Uterus (tissue), 4 donors: ENCODE measurements at places on chromosomes 5 and 9. TPM values are rescaled to one million over a fixed set of nuclear protein-coding genes. Genes with fewer than 3 reads are reported as not detected.

NR5A1 gene
- total RNA-seq = not detected

- H3K36me3 ChIP-seq = no peaks in the 10 kb centered on the region
- no peaks in the 10 kb centered on the region for H3K4me1 ChIP-seq
- peak overlapping the region; percentile 10 for H3K4me3 ChIP-seq
- DNase-seq = no peak
- no peaks in the 10 kb centered on the region for H3K27me3 ChIP-seq
- H3K27ac ChIP-seq = peak overlapping the region; percentile 53
Measured at GRCh38 chr5:37838152-37838932, 1.5 kb downstream of the GDNF start.

DNA sequence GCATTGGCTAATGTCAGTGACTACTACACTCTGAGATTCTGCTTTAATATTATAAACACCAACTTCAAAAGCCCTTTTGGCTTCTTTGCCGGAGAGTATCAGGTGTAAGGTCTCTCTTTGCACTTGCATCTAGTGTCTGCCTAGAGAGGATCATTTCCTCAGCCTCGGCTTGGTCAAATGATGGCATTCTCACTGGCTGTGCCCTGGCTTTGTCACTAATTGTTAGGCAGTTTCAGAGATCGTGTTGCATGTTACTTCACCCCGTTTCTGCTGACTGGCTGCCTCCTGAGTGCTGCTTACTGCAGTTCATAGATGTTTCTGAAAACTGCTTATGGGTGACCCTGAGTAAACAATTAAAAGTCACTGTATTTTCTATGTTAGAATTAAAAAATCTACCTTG, 48.8 kb downstream of the SLC1A3 start:
- no peaks in the 10 kb centered on the region for H3K27me3 ChIP-seq
- no peaks in the 10 kb centered on the region for H3K4me1 ChIP-seq
- no peak overlapping the region for H3K4me3 ChIP-seq
- H3K27ac ChIP-seq = no peak overlapping the region
- no peak for DNase-seq

FBP2 gene
- not detected for total RNA-seq

ANKRD20A1 gene
- total RNA-seq = 2.4 TPM

- H3K36me3 ChIP-seq = no peaks in the 10 kb centered on the region
- no peaks in the 10 kb centered on the region for H3K4me1 ChIP-seq
- no peaks in the 10 kb centered on the region for H3K27me3 ChIP-seq
- no peak for DNase-seq
Measured at GRCh38 chr9:18848657-18849056, 184.4 kb downstream of the SAXO1 start.

SLC1A3 gene
- 2.3 TPM for total RNA-seq

GZMA gene
- 1.7 TPM for total RNA-seq

TXNDC15 gene
- 53.5 TPM for total RNA-seq

GRCh38 chr9:87491523-87491922, 6.1 kb upstream of the DAPK1 start:
- no peak overlapping the region for H3K4me3 ChIP-seq
- H3K36me3 ChIP-seq = no peaks in the 10 kb centered on the region
- no peaks in the 10 kb centered on the region for H3K4me1 ChIP-seq
- no peak overlapping the region for H3K27ac ChIP-seq
- no peaks in the 10 kb centered on the region for H3K27me3 ChIP-seq

- no peak overlapping the region for H3K27ac ChIP-seq
- H3K4me1 ChIP-seq = no peaks in the 10 kb centered on the region
- no peaks in the 10 kb centered on the region for H3K27me3 ChIP-seq
- H3K36me3 ChIP-seq = no peaks in the 10 kb centered on the region
- H3K4me3 ChIP-seq = no peak overlapping the region
Measured at GRCh38 chr9:1535051-1535450, 480.1 kb upstream of the SMARCA2 start.

MRPS2 gene
- 27.1 TPM for total RNA-seq

DNA sequence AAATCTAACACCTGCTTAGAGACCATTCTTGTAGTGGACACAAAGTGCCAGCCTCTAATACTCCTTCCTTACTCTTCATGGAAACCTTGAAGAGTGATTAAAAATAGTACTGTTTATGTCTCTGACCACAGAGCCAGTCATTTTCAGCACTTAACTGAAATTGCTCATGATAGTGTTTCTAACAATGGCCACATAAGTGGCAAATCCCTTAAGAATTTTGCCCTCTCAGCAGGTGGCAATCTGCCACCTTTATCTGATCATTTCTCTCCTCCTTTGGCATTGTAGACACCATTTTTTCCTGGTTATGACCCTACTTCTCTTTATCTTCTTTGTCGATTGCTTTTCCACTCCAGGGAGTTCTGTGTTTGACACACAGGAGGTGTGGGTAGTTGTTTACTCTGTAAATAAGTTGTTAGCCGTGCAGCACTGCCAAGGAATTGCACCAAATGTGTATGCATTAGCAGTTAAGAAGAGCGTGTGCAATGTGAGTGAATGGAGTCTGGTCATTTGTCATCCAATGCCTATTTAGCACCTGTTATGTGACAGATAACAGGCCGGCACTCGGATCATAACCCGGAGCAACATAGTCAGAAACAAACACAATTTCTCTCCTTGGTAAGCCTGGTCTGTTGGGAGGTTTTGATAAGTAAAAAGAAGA, 36.8 kb upstream of the STARD4 start:
- no peaks in the 10 kb centered on the region for H3K36me3 ChIP-seq
- DNase-seq = no peak
- H3K4me3 ChIP-seq = no peak overlapping the region
- no peak overlapping the region for H3K27ac ChIP-seq

GRCh38 chr9:115088860-115089259, 29.1 kb downstream of the TNC start:
- no peaks in the 10 kb centered on the region for H3K4me1 ChIP-seq
- H3K36me3 ChIP-seq = no peaks in the 10 kb centered on the region
- no peak overlapping the region for H3K27ac ChIP-seq
- H3K27me3 ChIP-seq = no peaks in the 10 kb centered on the region
- no peak for DNase-seq

DNA sequence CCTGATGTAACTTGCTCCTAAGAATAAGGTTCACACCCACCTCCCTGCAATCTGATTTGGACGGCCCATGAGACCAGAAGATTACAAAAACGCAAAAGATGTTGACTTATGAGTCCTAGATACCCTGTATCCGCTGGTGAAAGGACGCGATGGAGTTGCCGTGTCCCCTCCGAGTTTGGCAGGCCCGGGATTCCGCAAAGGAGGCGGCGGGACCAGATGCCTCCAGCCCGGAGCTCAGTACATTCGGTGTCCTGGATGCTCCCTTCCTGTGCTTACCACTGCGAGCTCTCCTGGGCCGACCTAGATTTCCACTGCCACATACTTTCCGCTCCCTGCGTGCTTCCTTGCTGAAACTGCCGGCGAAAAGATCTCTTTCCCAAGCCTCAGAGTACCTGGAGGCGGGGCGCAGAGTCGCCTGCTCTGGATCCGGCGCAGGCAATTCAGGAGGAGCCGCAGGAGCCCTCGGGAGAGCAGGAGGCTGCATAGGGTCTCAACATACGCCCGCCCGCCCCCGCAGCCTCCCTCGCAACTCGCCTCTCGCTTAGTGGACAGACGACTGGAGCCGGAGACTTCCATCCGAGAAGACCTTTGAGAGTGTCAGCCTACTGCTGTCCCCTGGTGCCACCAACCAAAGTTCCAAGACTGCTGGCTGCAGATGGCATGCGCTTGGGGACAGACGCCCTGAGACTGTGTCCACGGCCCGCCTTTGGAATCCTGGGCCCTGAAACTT, 39.8 kb downstream of the ANXA2R start:
- H3K27me3 ChIP-seq = peaks cover 53% of the 10 kb centered on the region
- no peaks in the 10 kb centered on the region for H3K36me3 ChIP-seq
- peak overlapping the region; percentile 60 for H3K27ac ChIP-seq
- no peak overlapping the region for H3K4me3 ChIP-seq

- no peak for DNase-seq
- H3K4me1 ChIP-seq = no peaks in the 10 kb centered on the region
- H3K36me3 ChIP-seq = no peaks in the 10 kb centered on the region
- H3K27ac ChIP-seq = no peak overlapping the region
- H3K4me3 ChIP-seq = no peak overlapping the region
- H3K27me3 ChIP-seq = no peaks in the 10 kb centered on the region
Measured at GRCh38 chr5:59385700-59386099, 507.8 kb downstream of the PDE4D start.

DNA sequence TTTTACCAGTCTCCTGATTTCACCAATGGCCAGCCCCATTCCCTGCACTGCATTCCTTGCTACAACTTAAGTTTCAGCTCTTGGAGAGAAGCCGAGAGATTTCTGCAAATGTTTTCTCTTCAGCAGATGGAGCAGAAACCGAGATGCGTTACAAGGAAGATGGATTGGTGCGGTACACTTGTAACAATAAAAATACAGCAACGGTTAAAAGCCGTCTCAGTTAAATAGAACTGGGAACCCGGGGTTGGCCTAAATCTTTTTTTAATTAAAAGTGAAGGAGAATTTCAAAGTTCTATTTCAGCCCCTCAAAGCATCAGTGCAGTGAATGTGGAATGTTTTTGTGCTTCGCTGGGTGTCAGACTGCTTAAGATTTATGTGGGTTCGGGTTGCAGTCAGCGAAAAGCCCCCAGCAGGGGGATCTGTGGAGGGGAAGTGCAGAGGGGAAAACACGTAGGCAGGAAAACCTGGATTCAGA, 19.8 kb downstream of the BRINP1 start:
- no peak for DNase-seq
- no peaks in the 10 kb centered on the region for H3K4me1 ChIP-seq
- no peak overlapping the region for H3K27ac ChIP-seq
- H3K36me3 ChIP-seq = no peaks in the 10 kb centered on the region

SPATA31E1 gene
- total RNA-seq = not detected

ZNF782 gene
- 25.9 TPM for total RNA-seq

- no peaks in the 10 kb centered on the region for H3K36me3 ChIP-seq
- H3K27me3 ChIP-seq = no peaks in the 10 kb centered on the region
- peak overlapping the region; percentile 96 for H3K27ac ChIP-seq
- peaks cover 6% of the 10 kb centered on the region for H3K4me1 ChIP-seq
- DNase-seq = no peak
Measured at GRCh38 chr5:14186059-14186830, 43.1 kb downstream of the TRIO start.

- no peak overlapping the region for H3K4me3 ChIP-seq
- H3K36me3 ChIP-seq = no peaks in the 10 kb centered on the region
- peaks cover 20% of the 10 kb centered on the region for H3K4me1 ChIP-seq
- peak overlapping the region; percentile 100 for H3K27ac ChIP-seq
- no peak for DNase-seq
Measured at GRCh38 chr5:151674626-151675610, 11.8 kb downstream of the SPARC start.

GRCh38 chr9:99093492-99093791, 11.5 kb upstream of the TGFBR1 start:
- no peak overlapping the region for H3K4me3 ChIP-seq
- H3K4me1 ChIP-seq = no peaks in the 10 kb centered on the region
- no peaks in the 10 kb centered on the region for H3K27me3 ChIP-seq

HRH2 gene
- 0.51 TPM for total RNA-seq

DNA sequence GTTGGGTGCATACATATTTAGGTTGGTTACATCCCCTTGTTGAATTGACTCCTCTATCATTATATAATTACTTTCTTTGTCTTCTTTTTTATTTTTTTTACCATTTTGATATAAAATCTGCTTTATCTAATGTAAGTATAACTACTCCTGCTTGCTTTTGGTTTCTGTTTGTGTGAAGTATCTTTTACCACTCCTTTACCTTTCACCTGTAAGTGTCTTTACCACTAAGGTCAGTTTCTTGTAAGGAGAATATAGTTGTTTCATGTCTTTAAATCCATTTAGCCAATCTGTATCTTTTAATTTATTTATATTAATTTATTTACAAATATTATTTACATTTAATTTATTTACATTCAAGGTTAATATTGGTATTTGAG, 33.0 kb downstream of the INSL4 start:
- no peaks in the 10 kb centered on the region for H3K4me1 ChIP-seq
- no peaks in the 10 kb centered on the region for H3K27me3 ChIP-seq
- no peak for DNase-seq
- H3K36me3 ChIP-seq = no peaks in the 10 kb centered on the region
- H3K4me3 ChIP-seq = no peak overlapping the region
- no peak overlapping the region for H3K27ac ChIP-seq

- H3K4me1 ChIP-seq = no peaks in the 10 kb centered on the region
- H3K27me3 ChIP-seq = no peaks in the 10 kb centered on the region
- no peak for DNase-seq
- H3K27ac ChIP-seq = no peak overlapping the region
- H3K36me3 ChIP-seq = no peaks in the 10 kb centered on the region
- H3K4me3 ChIP-seq = no peak overlapping the region
Measured at GRCh38 chr9:8254541-8254940, 455.0 kb upstream of the DMAC1 start.

CCDC187 gene
- 0.27 TPM for total RNA-seq

- H3K4me3 ChIP-seq = no peak overlapping the region
- no peak overlapping the region for H3K27ac ChIP-seq
- H3K27me3 ChIP-seq = no peaks in the 10 kb centered on the region
- DNase-seq = no peak
Measured at GRCh38 chr5:147101659-147102369, 133.0 kb upstream of the STK32A start.

DNA sequence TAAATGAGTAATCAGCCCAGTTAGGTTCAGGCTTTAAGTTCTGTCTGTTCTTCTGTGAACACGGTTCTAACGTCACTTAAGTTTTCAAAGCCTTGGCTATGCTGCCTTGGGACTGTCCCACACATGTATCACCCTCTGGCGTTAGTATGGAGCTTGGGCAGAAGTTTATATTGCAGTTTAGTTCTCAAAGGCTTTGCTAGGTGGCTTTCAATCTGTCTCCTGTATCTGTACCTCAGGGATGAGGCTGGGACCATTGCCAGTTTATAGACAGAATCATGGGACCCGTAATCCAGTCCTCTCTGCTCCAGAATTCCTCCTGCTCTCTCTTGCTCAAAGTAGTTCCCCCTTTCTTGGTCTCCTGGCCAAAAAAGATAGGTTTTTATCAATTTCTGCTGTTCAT, 12.1 kb downstream of the C9orf40 start:
- H3K4me3 ChIP-seq = no peak overlapping the region
- no peaks in the 10 kb centered on the region for H3K27me3 ChIP-seq
- H3K4me1 ChIP-seq = no peaks in the 10 kb centered on the region
- H3K36me3 ChIP-seq = no peaks in the 10 kb centered on the region
- DNase-seq = no peak

VCP gene
- total RNA-seq = 57.6 TPM

C9orf152 gene
- total RNA-seq = not detected

DNA sequence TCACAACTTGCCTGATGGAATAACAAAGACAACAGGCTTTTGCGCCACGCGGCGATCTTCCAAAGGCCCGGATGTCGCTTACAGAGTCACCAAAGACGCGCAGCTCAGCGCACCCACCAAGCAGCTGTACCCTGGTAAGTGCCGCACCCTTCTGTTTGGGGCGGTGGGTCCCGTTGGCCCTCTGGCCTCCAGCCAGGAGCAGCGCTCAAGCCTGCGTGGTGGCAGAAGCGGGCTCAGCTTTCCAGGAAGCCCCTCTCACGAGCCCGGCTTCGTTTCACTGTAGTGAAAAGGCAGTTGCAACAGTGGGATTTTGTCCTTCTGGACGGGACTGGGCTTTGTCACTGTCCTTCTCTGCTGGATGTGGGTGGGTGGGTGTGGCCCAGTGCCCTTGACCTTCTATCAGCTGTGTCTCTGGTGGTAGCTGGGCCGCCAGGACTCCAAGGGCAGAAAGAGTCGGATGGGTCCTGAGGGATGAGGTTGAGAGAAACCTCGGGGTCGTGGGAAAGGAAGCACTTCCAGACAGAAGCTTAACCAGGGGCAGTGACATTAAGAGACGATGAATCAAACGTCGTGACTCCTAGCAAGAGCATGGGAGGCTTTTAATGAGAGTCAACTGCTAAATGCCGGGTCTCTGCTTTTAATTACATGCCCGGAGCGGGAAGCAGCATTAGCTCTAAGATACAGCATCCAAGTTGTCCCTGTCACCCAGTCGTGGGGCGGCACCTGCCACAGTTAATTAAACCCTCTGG, 49.5 kb downstream of the COL5A1 start:
- H3K4me3 ChIP-seq = no peak overlapping the region
- no peak for DNase-seq
- peak overlapping the region; percentile 50 for H3K27ac ChIP-seq
